ENCODE measurements at places on chromosomes 3 and 15. TPM values are rescaled to one million over a fixed set of nuclear protein-coding genes. Genes with fewer than 3 reads are reported as not detected.

DNA sequence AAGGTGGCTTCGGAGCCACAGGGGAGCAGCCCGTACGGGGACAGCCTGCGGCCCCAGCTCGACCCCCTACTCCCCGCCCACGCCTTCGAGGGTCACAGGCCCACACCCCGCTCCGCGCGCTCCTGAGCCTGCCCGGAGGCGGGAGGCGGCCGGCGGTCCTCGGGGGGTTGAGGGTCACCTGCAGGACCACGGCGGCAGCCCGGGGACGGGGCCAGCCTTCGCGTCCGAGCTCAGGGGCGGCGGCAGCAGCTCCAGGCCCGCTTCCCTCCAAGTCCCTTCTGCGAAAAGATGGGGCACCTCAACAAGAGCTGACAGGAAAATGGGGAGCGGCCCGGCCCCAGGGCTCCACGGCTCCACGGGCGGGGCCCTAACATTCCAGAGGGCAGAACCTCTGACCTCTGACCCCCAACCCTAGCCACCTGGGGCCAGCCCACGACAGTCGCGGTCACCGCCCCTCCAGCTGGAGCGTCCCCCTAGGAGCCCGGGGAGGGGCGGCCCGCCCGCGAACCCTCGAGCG, 428 bp downstream of the LYSMD4 start:
- peaks cover 21% of the 10 kb centered on the region for H3K4me1 ChIP-seq
- H3K27me3 ChIP-seq, result no peaks in the 10 kb centered on the region
- peaks cover 17% of the 10 kb centered on the region for H3K36me3 ChIP-seq
- peak overlapping the region; percentile 92 for H3K27ac ChIP-seq
- peak; percentile 90 for DNase-seq

DNA sequence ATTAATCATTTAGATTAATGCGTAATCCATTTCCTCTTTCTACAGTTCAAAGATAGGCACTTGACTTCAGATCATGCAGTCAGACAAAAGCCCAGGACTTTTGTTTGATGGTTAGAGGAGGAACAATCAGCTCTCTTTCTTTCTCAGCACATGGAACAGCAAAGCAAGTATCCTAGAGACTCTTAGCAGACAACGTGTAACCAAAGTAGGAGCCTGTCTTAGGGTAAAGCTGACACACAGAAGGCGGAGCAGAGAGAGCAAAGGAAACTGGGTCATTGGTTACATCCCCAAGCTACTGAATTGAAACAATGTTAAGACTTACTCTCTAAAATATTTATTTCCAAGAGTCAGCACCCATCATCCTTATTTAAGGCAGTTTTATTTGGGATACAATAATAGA, 110.0 kb upstream of the HES1 start:
- no peaks in the 10 kb centered on the region for H3K4me1 ChIP-seq
- no peak for DNase-seq
- no peak overlapping the region for H3K4me3 ChIP-seq

The LINGO1 gene
- 0.84 TPM for total RNA-seq

DNA sequence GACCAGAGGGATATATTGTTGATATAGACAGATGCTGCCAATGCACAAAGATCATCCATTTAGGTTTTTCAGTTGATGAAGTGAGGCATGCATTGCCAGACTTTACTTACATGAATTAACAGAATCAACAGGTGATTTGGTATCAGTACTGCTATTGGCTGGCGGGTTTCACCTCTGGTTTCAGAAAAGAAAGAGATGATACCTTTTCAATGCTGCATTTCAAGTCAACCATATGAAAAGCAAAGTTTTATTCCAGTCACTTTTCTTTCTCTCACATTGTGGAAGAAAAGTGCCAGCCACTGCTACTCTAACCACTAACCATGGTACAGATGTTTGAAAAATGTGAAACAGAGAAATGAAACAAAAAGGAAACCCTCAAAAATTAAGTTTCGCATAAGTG, 289.1 kb downstream of the TIGIT start:
- H3K27ac ChIP-seq, result no peak overlapping the region
- H3K36me3 ChIP-seq, result no peaks in the 10 kb centered on the region
- no peaks in the 10 kb centered on the region for H3K4me1 ChIP-seq

DNA sequence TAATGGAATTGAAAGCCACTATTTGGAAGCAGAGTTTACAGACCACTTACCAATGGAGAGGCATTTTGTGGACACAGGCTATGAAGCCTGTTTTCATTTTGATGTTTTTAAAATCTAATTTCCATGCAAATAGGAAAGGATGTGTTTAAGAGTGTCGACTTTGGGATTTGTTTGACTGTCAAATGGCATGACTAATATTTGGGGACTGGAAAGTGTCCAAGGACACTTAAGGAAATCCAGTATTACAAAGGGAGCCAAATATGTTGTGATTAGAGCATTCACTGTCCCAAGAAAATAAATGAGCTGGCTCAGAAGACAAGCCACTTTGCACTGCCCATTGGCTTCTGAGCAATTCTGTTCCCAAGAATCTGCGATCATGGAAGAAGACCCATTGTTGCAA, 34.0 kb upstream of the SLC6A11 start:
- no peaks in the 10 kb centered on the region for H3K27me3 ChIP-seq
- no peaks in the 10 kb centered on the region for H3K36me3 ChIP-seq
- no peaks in the 10 kb centered on the region for H3K4me1 ChIP-seq
- no peak overlapping the region for H3K4me3 ChIP-seq

DNA sequence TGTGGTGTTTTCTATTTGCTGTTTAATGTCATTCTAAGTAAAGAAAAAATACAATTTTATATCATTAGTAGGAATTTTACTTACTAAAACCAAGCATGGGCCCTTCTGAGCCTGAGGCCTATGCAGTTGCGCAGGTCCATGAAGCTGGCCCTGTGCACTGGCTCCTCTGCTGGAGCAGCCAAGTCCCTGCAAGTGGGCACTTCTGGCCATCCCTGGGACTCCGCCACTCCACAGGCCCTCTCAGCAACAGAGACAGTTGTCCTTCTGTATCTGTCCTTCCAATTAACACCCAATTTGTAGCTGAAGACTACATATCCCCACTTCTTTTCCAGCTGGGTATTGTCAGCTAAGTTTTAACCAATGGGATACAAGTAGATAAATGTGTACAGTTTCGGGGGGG, 49.9 kb upstream of the RYK start:
- H3K4me3 ChIP-seq, result no peak overlapping the region
- H3K27ac ChIP-seq, result no peak overlapping the region
- peaks cover 6% of the 10 kb centered on the region for H3K4me1 ChIP-seq
- no peaks in the 10 kb centered on the region for H3K36me3 ChIP-seq
- H3K27me3 ChIP-seq, result no peaks in the 10 kb centered on the region
- no peak for DNase-seq

DNA sequence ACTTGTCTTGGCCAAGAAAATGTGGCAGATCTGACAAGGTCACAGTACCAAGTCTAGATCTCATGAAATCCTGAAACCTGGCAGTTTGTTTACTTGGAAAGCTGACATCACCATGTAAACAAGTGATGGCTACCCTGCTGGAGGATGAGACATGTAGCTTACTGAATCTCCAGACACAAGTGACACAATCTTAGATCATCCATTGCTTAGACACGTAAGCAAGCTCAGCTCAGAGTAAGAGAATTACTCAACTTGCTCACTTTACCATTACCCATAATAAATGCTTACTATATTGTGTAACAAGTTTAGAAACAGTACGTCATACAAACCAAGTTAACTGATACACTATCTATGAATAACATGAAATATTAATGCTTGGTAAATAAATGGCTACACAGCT, 263.8 kb downstream of the TBC1D5 start:
- DNase-seq, result no peak
- H3K4me3 ChIP-seq, result no peak overlapping the region
- no peaks in the 10 kb centered on the region for H3K4me1 ChIP-seq
- H3K27ac ChIP-seq, result no peak overlapping the region

The KBTBD13 gene
- not detected for total RNA-seq

DNA sequence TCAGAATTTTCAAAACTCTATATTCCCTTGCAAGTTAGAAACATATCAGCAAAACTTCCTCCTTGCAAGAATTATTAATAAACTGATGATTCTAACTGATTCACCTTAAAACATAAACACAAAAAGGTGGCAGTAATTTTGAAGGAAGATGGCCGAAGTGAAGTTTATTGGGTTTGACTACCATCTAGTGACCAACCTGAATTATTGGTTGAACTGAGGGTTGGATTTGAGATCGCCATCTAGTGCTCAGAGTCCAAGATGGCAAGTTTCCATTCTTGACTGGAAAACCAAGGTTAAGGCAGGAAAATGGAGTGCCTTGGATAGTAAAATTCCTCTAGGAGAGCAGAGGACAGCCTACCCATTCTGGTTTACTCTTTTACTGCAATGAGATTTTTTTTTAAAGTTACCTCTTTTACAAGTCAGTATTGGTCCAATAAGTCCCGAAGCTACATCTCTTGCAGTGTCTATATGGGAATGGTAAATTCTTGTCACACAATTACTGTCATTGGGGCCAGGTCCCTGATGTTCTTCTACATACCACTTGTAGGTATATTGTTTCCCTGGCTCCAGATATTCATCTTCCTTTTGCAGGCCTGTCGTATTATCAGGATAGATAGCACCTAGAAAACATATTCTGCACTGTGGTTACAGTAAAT, 51.6 kb upstream of the CP start:
- no peak for DNase-seq
- no peaks in the 10 kb centered on the region for H3K36me3 ChIP-seq
- no peak overlapping the region for H3K4me3 ChIP-seq
- H3K27ac ChIP-seq, result no peak overlapping the region
- no peaks in the 10 kb centered on the region for H3K27me3 ChIP-seq

The SKOR1 gene
- total RNA-seq, result 0.49 TPM

DNA sequence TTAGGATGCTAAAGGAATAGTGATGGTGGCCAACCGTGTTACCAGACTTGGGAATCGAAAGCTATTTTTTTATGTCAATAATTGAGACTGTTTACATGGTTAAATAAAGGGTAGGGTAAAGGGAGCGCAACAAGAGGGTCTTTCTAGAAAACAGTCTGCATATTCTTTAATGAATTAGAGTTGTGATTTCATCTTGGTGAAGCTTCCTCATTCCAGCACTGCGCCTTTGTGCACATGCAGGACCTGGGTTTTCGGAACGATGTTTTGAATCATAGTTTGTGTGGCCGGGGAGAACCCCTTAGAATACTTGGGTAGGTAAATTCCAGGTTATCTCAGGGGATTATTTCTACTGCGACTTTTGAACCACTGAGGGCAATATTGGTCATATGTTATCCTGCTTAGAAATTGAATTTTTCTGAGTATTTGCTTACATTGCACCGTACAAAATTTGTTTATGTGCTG, 1.3 kb downstream of the PIK3CA start:
- peak overlapping the region; percentile 86 for H3K4me3 ChIP-seq
- peak overlapping the region; percentile 99 for H3K27ac ChIP-seq
- H3K4me1 ChIP-seq, result peaks cover 20% of the 10 kb centered on the region
- no peak for DNase-seq

- no peak overlapping the region for H3K27ac ChIP-seq
- H3K36me3 ChIP-seq, result no peaks in the 10 kb centered on the region
- no peak overlapping the region for H3K4me3 ChIP-seq
- H3K27me3 ChIP-seq, result no peaks in the 10 kb centered on the region
- no peak for DNase-seq
Measured at GRCh38 chr3:131216330-131216729, 165.2 kb upstream of the NUDT16 start.

The C3orf49 gene
- not detected for total RNA-seq

GRCh38 chr15:76840830-76841460, 64.2 kb downstream of the SCAPER start:
- H3K27me3 ChIP-seq, result no peaks in the 10 kb centered on the region
- H3K36me3 ChIP-seq, result no peaks in the 10 kb centered on the region
- H3K27ac ChIP-seq, result no peak overlapping the region

- no peaks in the 10 kb centered on the region for H3K4me1 ChIP-seq
- no peaks in the 10 kb centered on the region for H3K27me3 ChIP-seq
- DNase-seq, result no peak
- no peak overlapping the region for H3K27ac ChIP-seq
- H3K36me3 ChIP-seq, result peaks cover 53% of the 10 kb centered on the region
Measured at GRCh38 chr3:154304116-154304786, 20.0 kb downstream of the DHX36 start.

DNA sequence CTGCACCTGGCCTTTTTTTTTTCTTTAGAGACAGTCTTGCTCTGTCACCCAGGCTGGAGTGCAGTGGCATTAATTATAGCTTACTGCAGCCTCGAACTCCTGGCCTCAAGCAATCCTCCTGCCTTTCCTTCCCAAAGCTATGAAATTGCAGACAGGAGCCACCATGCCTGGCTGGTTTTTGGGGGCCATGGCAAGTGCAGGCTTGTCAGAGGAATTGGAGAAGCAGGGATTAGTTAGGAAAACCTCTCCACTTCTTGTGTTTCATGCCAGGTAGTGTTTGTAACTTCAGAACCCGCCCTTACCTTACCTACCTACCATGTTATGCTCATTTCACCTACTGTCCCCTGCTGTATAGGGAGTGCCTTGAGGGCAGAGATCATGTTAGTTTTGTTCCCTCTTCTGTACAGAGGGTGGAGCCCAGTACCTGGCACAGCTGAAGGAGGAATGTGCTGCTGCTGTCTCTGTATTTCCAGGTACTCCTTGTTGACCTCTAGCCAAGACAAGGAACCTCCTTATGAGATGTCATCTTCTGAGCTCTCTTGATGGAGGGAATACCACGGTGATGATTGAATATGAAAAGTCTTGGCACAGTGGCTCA, 43.8 kb downstream of the TRAK1 start:
- H3K36me3 ChIP-seq, result no peaks in the 10 kb centered on the region
- DNase-seq, result no peak
- no peaks in the 10 kb centered on the region for H3K27me3 ChIP-seq
- H3K4me3 ChIP-seq, result no peak overlapping the region

- H3K36me3 ChIP-seq, result no peaks in the 10 kb centered on the region
- no peak for DNase-seq
- H3K4me1 ChIP-seq, result no peaks in the 10 kb centered on the region
- no peak overlapping the region for H3K4me3 ChIP-seq
- H3K27ac ChIP-seq, result no peak overlapping the region
Measured at GRCh38 chr15:95559875-95560394, 770.6 kb upstream of the NR2F2 start.

GRCh38 chr3:115986555-115987207, 363.4 kb downstream of the GAP43 start:
- H3K27me3 ChIP-seq, result no peaks in the 10 kb centered on the region
- DNase-seq, result no peak
- H3K4me3 ChIP-seq, result no peak overlapping the region
- no peaks in the 10 kb centered on the region for H3K36me3 ChIP-seq
- H3K27ac ChIP-seq, result no peak overlapping the region

GRCh38 chr15:64311566-64311965, 44.4 kb downstream of the CSNK1G1 start:
- no peaks in the 10 kb centered on the region for H3K36me3 ChIP-seq
- H3K27ac ChIP-seq, result no peak overlapping the region
- no peak overlapping the region for H3K4me3 ChIP-seq
- H3K4me1 ChIP-seq, result no peaks in the 10 kb centered on the region
- no peak for DNase-seq

DNA sequence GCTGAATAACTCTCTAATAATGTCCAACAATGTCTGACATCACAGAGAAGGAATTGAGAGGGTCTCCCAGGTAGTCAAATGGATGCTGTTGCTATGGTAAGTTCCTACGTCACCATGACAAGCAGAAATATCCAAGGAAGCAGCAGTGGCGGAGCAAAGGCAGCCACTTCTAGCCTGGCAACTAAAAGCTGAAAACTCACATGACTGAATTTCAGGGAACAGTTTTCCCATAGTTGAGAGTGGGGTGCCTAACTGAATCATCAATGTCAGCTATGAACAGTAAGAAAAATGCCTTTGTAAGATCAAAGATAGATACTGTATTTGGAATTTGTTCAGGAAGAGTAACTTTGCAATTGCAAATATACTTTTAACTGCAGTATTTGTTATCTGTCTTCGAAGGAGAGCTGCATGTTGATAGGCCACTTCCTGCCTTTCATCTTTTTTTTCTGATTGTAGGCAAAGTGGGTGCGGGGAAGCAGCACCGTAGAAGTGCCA, 161.7 kb downstream of the BBX start:
- DNase-seq, result no peak
- H3K27ac ChIP-seq, result no peak overlapping the region
- peaks cover 9% of the 10 kb centered on the region for H3K4me1 ChIP-seq
- no peaks in the 10 kb centered on the region for H3K27me3 ChIP-seq
- H3K36me3 ChIP-seq, result no peaks in the 10 kb centered on the region

All from upper lobe of left lung (tissue), 6 donors.